ENCODE measurements at places on chromosomes 7 and 10.

DNA sequence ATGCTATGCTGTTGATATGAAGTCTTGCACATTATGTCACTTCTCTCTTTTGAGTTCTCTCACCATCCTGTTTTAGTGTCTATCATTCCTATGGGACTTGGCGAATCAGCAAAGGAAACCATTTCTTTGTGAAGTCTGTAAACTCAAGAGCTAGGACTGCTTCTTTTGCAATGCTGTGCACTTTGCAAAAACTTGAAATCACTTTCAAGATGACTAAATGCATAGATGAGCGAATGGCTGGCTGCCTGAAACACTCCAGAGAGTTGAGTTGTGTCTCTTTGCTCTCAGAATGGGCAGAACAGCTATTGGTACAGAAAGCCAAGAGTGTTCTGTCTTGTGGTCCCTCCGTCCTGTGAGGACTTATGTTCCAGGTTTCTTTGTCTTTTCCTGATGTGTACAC, 18.3 kb upstream of the ELMO1 start:
- DNase-seq: no peak

GRCh38 chr7:149874644-149875028, 867 bp downstream of the ATP6V0E2 start:
- DNase-seq: no peak

- no peak for DNase-seq
Measured at GRCh38 chr7:11177793-11178192, 204.1 kb downstream of the PHF14 start.

- DNase-seq: no peak
Measured at GRCh38 chr10:92813979-92814378, 34.3 kb upstream of the EXOC6 start.

DNA sequence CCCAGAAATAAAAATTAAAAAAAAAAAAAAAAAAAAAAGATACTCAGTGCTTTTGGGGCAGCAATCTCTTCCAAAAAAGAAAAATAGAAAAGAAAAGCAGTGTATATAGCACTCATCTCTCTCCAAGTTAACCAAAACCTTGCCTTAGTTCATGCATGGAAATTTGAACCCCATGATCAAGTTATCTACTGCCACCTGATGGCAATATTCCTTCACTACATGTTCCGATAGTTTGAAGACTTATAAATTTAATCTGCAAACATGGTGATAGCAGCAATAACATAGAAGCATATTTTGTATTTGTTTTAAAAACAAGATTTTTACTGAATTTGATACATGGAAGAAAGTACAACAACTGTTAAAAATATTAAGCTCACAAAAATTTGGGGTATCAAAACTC, 48.6 kb upstream of the SLIT1 start:
- peak; percentile 24 for DNase-seq

DNA sequence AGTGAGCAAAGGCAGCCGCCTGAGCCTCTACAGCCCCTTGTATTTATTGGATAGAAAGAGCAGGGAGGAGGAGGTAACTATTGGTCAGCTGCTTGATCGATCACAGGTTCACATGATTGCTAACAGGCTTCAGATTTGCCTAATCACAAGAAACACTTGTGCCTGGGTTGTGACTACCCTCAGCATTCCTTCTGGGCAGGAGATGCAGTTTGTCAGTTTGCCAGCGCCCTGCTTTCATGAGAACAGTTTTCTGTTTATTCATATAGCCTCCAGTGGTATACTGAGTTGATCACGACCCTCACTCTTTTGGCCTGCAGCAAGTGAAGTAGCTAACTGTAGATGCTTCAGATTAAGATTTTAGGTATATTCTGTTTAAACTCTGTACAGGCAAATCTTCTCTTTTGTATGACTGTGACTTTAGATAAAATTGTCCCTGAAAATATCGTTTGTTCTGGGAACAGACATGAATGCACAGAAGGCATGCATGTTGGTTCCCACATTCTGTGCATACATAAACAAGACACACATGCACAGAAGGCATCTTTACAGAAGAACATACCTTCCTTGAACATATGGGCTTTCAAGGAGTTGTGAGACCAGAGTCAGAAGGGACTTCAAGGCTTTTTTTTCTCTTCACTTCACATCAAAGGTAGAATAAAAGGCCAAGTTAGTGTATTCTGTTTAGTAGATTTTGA, 422.4 kb upstream of the STEAP1 start:
- DNase-seq: no peak

DNA sequence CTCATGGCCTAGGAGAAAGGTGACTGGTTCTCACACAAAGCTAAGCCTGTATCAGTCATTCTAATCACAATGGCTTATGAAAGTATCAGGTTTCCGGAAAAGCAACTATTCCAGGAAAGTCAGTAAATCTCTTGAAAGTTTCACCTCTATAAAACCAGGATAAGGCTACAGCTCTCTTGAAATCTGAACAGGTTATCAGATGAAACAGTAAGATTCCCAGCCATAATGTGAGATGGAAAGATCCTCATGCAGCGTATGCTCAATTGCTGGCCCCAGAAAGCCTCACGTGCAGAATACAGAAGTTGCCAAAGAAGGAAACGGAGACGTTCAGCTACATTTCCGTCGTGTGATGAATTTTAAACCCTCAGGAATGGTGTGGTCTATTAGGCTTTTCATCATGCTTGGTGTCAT, 90.0 kb downstream of the PFKFB3 start:
- DNase-seq: no peak

DNA sequence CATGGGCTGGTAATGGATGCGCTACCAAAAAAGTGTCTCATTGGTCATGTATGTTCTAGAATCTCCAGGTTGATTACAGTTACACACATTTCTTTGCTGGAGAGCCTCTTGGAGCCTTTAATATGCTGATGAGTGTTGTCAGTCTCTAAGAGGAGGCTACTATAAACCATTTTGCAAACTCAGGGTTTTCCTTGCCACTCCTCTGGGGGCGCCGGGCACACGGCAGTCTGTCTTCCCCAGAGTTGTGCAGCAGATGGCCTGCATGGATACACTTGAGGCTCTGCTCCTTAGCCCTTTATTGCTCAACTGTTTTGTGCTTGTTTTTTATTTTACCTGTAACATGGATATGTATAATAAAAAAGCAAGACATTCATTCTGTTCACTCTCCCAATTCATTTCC, 196.5 kb downstream of the ACTR3B start:
- no peak for DNase-seq

DNA sequence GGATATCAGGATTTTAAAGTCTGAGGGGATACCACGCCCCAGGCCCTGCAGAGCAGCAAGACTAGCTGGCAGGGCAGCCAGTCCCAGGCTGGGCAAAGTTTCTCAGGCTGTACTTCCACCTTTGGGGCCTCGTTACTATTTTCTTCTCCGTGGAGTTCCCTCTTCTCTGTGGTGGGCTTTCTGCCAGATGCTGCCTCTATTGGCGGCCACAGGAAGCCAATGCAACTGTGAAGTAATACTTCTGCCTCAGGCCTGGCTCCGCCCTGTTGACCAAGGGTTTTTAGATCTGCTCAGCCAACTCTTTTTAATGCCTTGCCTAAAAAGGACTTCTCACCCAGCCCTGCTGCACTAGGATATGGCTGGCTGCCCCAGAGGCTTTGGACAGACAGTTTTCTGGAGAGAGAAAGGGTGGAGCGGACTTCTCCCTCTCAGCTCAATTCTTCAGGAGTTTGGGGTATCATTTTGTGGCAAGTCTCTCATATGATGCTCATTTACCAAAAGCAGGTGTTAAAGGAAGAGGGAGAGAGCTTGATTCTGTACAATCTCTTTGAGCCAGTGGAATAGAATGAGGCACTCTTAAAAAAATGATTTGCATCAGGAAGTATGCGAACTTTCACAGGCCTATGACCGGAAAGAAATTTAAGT, 67.4 kb downstream of the HHEX start:
- peak; percentile 17 for DNase-seq

- DNase-seq: no peak
Measured at GRCh38 chr7:19107356-19108146, 9.9 kb downstream of the TWIST1 start.

- no peak for DNase-seq
Measured at GRCh38 chr10:122117475-122117874, 128.5 kb downstream of the TACC2 start.

GRCh38 chr7:32892521-32893206, 1.1 kb upstream of the KBTBD2 start:
- DNase-seq: peak; percentile 69

DNA sequence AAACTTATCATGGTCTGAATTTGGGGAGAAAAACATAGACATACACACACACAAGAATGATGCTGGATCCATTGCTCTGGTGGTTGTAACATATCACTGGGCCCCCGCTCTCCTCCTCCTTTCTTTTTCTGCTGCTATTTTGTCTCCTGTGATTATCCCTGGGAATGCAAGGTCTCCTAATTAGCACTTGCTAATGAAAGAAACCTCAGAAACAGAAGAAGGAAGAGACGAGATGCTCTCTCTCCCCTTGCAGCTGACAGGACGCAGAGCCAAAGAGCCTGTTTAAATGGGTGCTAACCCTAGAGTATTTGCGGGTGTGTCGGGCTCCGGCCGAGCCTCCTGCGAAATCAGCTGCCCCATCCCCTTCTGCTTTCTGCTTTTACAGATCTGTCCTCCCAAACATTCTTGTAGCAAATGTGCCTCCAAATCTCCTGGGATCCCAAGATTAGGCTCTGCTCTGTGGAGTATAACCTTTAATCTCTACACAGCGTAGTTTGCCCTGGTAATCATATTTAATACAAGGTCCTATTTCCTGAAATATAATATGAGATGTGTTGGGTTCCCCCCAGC, 81.5 kb downstream of the FRMPD2 start:
- DNase-seq: no peak

DNA sequence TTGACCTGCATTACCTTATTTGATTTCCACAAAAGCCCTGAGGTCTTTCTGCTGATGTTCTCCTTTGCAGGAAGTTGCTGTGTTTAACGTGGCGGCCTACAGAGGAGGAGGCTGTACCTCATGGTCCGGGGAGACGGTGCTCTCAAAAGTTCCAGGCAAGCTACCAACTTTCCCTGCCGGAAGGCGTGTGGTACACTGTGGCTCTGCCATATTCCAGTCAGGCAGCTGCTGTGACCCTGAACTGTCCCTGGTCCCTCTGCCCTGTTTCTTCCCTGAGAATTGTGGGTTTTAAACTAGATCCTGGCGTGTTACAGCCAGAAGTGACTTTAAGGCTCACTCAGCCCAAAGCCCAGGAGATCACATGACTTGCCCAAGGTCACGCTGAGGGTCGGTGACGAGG, 139.2 kb downstream of the TEX36 start:
- no peak for DNase-seq

- DNase-seq: no peak
Measured at GRCh38 chr7:27316311-27316710, 73.7 kb downstream of the EVX1 start.

GRCh38 chr10:11387044-11387443, 224.4 kb downstream of the USP6NL start:
- DNase-seq: no peak

GRCh38 chr10:61343796-61344195, 109.4 kb downstream of the TMEM26 start:
- DNase-seq: no peak

- no peak for DNase-seq
Measured at GRCh38 chr10:102850025-102850518, 4.0 kb upstream of the BORCS7 start.
